ENCODE measurements at places on chromosomes 1 and 21. TPM values are rescaled to one million over a fixed set of nuclear protein-coding genes. Genes with fewer than 3 reads are reported as not detected.

GRCh38 chr1:229383188-229383587, 40.3 kb upstream of the CCSAP start:
- no peaks in the 10 kb centered on the region for H3K36me3 ChIP-seq
- no peak for DNase-seq
- no peak overlapping the region for H3K27ac ChIP-seq
- no peak overlapping the region for H3K4me3 ChIP-seq
- no peaks in the 10 kb centered on the region for H3K27me3 ChIP-seq
- H3K4me1 ChIP-seq: no peaks in the 10 kb centered on the region

- H3K27me3 ChIP-seq: no peaks in the 10 kb centered on the region
- no peaks in the 10 kb centered on the region for H3K36me3 ChIP-seq
- DNase-seq: no peak
- H3K4me3 ChIP-seq: no peak overlapping the region
- H3K27ac ChIP-seq: no peak overlapping the region
Observed at GRCh38 chr1:229665912-229666558, 40.0 kb downstream of the URB2 start.

DNA sequence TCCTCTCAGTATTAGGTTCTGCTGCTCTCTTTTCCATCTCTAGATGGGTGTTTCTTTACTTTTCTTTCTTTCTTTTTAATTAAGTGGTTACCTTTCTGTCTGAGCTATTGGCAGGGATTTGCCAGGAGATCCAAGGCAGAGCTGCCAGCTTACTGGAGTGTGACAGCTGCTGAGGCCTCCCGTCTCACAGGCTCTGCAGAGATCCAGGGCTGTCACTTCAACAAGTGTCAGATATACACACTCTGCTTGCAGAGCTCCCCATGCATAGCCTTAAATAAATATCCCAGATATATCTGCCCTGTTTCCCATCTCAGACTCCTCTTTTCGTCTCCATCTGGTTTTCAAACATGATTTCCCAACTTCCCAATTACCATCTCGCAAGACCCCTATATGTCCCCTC, 124.3 kb downstream of the NOS1AP start:
- H3K27ac ChIP-seq: no peak overlapping the region
- DNase-seq: no peak
- H3K36me3 ChIP-seq: no peaks in the 10 kb centered on the region
- no peaks in the 10 kb centered on the region for H3K27me3 ChIP-seq
- peaks cover 8% of the 10 kb centered on the region for H3K4me1 ChIP-seq

S100PBP gene
- 9.8 TPM for total RNA-seq

CHIT1 gene
- total RNA-seq: not detected

DNA sequence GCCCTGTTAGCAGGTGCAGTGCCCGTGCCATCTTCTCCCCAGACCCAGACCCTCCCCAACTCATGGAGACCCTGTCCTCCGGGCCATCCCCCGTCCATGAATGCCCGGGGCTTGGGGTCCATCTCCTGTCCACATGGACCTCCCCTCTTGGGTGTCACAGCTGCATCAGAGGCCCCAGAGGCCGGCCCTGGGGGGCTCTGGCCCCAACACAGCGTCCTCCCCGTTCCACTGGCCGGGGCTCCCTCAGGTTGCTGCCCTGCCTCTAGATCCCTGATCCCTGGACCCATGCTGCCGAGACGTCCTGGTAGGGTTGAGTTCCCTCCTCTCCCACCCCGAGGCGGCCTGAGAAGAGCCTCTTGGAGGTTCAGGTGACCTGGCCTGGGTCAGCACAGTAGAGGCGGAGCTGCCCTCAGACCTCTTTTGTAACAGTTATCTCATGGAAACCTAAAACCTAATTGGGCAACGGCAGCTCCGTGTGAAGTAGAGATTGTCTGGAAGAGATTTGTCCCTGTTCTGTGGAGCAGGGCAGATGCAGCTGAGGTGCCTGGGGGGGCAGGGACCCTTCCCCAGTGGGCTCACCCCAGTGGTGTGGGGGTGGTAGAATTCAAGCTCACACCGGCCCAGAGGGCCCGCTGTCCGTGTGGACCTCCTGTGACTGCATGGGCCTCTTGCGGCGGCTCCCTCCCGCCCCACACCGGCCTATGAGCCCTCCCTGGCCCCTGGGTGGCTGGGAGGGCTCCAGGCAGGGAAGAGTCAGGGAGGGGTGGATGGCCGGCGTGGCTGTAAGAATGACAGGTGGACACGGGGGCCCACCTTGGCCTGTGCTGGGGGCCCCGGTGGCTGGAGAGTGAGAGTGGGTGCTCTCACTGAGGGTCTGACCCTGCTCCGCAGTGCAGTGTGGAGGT, 56.1 kb downstream of the SKI start:
- H3K27ac ChIP-seq: peak overlapping the region; percentile 37
- H3K27me3 ChIP-seq: no peaks in the 10 kb centered on the region
- peaks cover 58% of the 10 kb centered on the region for H3K4me1 ChIP-seq
- no peaks in the 10 kb centered on the region for H3K36me3 ChIP-seq
- H3K4me3 ChIP-seq: no peak overlapping the region
- DNase-seq: peak; percentile 22

DNA sequence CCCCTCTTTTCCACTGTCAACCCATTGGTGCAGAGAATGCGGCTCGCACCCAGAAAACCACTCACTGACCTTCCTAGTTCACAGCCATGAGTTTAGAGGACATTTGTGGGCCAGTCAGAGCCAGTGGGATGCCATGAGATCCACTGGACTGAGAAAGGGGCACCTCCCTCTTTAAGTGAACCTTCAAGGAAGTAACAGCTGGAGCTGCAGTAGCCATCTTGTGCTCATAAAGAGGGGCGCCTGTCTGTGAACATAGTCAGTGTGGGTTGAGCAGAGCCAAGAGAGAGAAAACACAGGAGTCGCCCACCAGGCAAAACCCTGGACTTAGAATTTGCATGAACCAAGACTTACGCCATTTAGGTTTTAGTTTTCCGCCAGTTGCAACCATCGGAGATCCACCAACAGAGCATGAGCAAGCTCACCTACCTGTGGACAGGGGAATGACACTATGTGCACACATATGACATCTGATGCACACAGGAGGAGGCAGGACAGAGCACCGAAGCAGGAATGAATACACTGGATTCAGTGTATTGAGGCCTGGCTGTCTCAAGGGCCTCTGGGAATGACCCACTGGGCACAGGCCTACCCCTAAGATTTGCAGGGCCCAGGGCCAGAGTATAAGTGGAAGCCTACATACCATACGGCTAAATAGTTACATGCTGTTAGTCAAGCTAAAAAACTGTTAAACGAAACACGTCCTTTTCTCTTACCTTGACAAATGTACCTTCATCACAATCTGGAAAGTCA, 151.6 kb downstream of the GRIK3 start:
- DNase-seq: no peak
- no peak overlapping the region for H3K4me3 ChIP-seq
- no peaks in the 10 kb centered on the region for H3K27me3 ChIP-seq

GCSAML gene
- total RNA-seq: 0.06 TPM

DNA sequence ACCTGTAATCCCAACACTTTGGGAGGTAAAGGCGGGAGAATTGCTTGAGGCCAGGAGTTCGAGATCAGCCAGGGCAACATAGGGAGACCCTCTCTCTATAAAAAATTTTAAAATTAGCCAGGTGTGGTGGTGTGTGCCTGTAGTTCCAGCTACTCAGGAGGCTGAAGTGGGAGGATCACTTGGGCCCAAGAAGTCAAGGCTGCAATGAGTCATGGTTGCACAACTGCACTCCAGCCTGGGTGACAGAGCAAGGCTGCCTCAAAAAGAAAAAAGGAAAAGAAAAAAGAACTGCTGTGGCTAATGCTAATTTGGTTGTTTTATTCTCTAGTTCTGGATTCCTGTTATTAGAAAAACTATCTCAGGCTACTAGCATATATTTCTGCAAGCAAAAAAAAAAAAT, 29.8 kb downstream of the DBT start:
- no peaks in the 10 kb centered on the region for H3K4me1 ChIP-seq
- no peaks in the 10 kb centered on the region for H3K36me3 ChIP-seq
- no peaks in the 10 kb centered on the region for H3K27me3 ChIP-seq

ZBTB8B gene
- 0.02 TPM for total RNA-seq

GRCh38 chr1:159932296-159933285, 7.3 kb upstream of the TAGLN2 start:
- no peak overlapping the region for H3K27ac ChIP-seq
- DNase-seq: no peak
- H3K27me3 ChIP-seq: no peaks in the 10 kb centered on the region
- H3K36me3 ChIP-seq: no peaks in the 10 kb centered on the region
- H3K4me3 ChIP-seq: no peak overlapping the region

DNA sequence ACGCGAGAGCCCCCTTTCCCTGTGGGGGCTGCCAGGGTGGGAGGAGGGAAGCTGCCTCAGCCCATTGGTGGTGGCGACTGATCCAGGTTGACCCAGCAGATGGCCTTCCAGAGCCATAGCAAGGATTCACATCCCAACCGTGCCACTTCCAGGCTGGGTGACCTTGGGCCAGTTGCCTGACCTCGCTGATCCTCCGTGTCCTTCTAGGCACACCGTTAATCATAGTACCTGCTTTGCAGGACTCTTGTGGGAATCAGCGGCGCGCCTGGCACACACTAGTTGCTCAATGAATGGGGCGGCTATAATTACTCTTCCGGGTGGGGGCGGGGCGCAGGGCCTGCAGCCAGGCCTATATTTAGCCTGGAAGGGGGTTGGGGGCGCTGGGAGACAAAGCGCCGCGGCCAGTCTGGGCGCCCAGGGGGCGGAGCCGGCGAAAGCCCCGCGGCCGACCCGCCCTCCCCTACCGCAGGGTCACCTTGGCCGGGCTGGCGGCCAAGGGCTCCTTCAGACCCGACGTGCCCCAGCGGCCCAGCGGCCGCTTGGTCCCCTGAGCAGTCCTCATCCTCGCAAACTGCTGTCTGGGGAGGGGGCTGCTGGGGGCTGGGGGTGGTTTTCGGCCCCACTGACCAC, 5.1 kb downstream of the HSPB7 start:
- H3K4me3 ChIP-seq: peak overlapping the region; percentile 48
- H3K4me1 ChIP-seq: peaks cover 34% of the 10 kb centered on the region

C1orf210 gene
- total RNA-seq: not detected

PRR9 gene
- not detected for total RNA-seq

DNA sequence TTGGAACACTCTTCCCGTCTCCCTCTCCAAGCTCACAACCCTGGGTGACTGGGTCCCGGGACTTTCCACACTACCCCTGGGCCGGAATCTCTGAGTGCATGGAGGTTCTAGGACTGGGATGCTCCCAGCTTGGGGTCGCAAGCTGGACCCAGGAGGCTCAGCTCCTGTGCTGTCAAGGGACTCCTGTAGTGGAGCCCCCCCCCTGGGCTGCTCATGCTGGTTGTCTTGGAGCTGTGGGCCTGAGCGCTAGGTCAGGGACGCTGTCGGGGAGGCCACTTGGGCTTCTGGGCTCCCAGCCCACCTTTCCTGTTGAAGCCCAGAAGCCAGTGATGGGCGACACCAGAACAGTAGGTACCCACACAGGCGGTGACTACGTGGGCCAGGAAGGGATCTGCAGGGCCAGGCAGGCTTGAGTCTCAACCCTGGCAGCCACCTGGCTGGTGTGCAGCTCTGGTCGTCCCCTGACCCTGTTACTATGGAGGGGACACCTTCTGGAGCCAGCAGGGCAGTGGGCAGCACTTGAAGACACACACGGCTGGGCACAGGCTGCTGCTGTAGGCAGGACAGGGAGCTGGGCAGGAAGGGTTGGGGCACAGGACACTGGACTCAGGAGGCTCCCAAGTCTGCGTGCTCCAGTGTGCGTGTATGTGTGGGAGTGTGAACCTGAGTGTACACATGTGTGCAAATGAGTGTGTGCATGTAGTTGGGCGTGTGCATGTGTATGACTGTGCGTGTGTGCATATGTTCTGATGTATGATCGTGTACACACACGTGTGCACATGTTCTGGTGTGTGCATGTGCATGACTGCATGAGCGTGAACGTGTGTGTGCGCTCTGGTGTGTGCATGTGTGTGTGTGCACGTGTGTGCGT, 3.0 kb downstream of the MMEL1 start:
- no peaks in the 10 kb centered on the region for H3K36me3 ChIP-seq
- peaks cover 4% of the 10 kb centered on the region for H3K4me1 ChIP-seq
- DNase-seq: no peak
- H3K27ac ChIP-seq: no peak overlapping the region

GRCh38 chr1:212433577-212434462, 1.1 kb downstream of the NENF start:
- no peak for DNase-seq
- H3K4me1 ChIP-seq: peaks cover 29% of the 10 kb centered on the region
- peak overlapping the region; percentile 100 for H3K4me3 ChIP-seq
- H3K36me3 ChIP-seq: no peaks in the 10 kb centered on the region
- H3K27me3 ChIP-seq: no peaks in the 10 kb centered on the region
- H3K27ac ChIP-seq: no peak overlapping the region

GFI1 gene
- total RNA-seq: not detected

- no peaks in the 10 kb centered on the region for H3K27me3 ChIP-seq
- no peak overlapping the region for H3K27ac ChIP-seq
- no peaks in the 10 kb centered on the region for H3K4me1 ChIP-seq
- H3K36me3 ChIP-seq: no peaks in the 10 kb centered on the region
- no peak overlapping the region for H3K4me3 ChIP-seq
Observed at GRCh38 chr1:56133522-56134472, 445.6 kb downstream of the PLPP3 start.

DNA sequence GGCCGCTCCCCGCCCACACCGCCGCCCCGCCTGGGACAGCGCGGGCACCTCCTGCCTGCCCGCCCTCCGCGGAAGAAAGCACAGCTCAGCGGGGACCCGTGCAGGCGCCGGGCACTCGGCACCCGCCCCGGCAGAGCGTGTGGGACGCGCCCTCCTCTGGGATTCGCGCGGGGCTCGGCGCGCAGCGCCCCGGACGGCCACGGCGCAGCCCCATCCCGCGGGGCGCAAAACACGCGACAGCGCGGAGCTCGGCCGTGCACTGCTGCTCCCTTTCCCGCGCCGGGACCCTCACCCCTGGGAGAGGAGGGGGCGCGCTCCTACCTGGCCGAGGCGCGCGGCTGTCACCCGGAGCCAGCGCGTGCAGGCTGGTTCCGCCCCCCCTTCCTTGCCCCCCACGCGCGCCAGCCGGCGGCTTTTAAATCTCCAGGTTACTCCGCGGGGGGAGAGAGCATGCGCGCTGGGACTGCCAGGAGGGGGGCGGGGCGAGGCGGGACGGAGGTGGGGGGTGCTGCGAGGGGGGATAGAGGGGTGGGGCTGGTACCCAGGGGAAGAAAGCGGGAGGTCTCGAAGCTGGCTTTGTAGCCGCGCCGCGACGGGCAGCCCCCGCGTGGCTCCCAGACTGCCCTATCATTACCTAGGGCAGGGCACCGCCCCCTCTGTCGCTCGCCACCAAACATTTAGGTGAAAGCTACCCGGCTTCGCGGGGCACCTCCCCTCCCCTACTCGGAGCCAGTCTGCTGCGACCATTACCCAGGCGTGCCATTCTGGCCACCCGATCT, at the start of gene SLC45A3:
TSS of gene SLC45A3 (minus strand) at position 437 of the 779 bp plus-strand sequence. CDS start 15,853 bp downstream, outside the sequence.
- H3K27ac ChIP-seq: peak within 1 kb of the TSS; percentile 71
- no peak for DNase-seq
- H3K4me3 ChIP-seq: peak within 1 kb of the TSS; percentile 71
- peaks cover 5% of the 10 kb centered on the region for H3K4me1 ChIP-seq
- no peaks in the 10 kb centered on the region for H3K27me3 ChIP-seq
- H3K36me3 ChIP-seq: no peaks in the 10 kb centered on the region

- DNase-seq: no peak
- H3K4me3 ChIP-seq: no peak overlapping the region
- H3K27ac ChIP-seq: no peak overlapping the region
- no peaks in the 10 kb centered on the region for H3K36me3 ChIP-seq
Observed at GRCh38 chr1:18603212-18603852, 27.3 kb upstream of the PAX7 start.

- no peak overlapping the region for H3K27ac ChIP-seq
- no peaks in the 10 kb centered on the region for H3K36me3 ChIP-seq
- no peak for DNase-seq
- no peak overlapping the region for H3K4me3 ChIP-seq
- H3K4me1 ChIP-seq: no peaks in the 10 kb centered on the region
Observed at GRCh38 chr1:119266386-119266785, 102.2 kb upstream of the HAO2 start.

NBPF10 gene
- total RNA-seq: 2.8 TPM
